ENCODE measurements at places on chromosomes 5 and 9.
A peak's percentile ranks its signal among the peaks of the same experiment; 100 is the strongest.

- no peak for DNase-seq
Observed at GRCh38 chr9:32004431-32005076, 379.9 kb upstream of the ACO1 start.

DNA sequence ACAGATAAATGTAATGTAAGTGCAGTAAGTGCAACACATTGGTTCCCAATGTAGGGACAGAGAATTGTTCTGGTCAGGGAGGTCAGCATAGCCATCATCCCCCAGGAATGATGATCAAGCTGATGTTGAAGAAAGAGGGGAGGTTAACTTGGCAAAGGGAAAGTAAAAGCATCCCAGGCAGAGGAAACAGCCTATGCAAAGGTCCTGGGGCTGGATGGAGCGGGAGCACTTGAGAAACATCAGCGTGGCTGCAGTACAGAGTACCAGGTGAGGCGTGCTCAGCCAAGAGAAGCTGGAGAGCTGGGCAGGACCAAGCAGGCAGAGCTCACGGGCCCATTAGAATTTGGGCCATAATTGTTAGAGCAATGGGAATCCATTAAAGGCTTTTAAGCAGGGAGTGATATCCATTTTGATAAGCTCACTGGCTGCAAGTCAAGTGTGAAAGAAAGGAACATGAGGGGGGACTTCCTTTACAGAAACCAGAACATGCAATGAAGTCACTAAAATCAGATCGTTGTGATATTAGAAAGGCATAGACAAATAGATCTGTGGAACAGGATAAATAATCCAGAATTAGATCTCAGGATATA, 50.1 kb upstream of the HAND1 start:
- DNase-seq: no peak

GRCh38 chr9:20138116-20138515, 349.3 kb upstream of the SLC24A2 start:
- DNase-seq: no peak

DNA sequence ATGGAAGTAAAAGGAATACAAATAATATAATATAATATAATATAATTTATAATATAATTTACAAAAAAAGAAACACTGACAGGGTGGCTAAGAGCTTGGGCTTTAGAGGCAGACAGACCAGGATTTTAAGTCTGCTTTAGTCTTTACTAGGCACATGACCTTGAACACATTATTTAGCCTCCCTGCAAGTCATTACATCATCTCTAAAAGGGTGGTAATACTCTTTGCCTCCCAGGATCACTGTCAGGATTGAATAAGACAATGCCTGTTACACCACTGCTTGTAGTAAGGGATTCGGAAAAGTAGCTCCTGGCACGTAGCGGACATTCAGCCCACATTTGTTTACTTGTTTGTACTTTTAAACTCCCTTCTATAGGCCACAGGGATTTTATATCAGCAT, 199.8 kb downstream of the GRIA1 start:
- no peak for DNase-seq

DNA sequence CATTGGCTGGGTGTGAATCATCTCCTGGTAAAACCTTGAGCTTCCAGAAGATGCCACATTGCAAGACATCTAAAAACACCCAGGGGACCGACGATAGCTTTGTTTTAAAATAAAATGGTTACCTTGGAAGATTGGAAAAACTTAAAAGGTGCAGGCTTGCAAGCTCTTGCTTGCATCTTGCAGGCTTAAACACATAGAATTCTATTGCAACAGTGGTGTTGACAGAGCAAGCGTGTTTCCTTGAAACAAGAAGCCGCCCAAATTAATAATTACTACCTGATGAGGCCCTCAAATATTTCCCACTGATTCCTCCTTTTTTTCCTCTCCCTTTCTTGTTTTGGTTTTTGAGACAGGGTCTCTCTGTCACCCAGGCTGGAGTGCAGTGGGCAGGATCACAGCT, 137.1 kb upstream of the BASP1 start:
- DNase-seq: no peak

DNA sequence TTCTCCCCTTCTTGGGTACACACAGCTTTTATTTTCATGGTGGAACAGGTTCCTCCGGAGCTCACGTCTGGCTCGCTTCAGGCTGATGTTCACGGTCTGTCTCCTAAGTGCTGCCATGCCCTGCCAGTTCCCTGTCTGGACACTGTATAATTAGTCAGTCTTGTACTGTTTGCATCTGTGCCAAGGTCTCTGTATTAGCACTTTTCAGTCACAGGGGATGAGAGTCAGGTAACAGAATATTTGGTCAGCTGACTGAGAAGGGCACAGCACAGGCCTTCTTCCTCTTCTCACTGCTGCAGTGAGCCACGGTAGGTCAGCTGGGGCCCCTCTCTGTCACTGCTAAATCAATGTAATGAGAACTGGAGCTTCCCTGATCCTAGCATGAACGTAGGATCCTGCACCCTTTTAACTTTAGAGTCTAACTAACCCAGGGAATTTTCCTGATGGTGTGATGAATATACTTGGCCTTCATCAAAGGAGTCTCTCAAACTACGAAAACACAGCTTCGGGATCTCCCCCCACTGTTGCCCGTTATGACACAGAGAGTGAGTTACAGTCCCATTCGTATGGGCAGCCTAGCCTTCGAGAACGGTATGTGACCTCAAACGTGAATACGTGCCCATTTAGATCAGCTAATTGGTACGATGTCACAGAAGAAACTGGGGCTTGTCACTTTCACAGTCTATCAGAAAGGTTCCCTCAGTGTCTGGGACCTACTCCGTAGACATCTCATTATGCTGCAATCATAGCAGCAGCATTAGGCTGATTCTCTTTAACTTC, 354.1 kb upstream of the RFX3 start:
- no peak for DNase-seq

GRCh38 chr9:125435776-125436612, 174.4 kb downstream of the GAPVD1 start:
- no peak for DNase-seq

GRCh38 chr9:111482694-111483438, 1.3 kb downstream of the ECPAS start:
- no peak for DNase-seq

- no peak for DNase-seq
Observed at GRCh38 chr5:163505049-163505367, 411 bp upstream of the MAT2B start.

DNA sequence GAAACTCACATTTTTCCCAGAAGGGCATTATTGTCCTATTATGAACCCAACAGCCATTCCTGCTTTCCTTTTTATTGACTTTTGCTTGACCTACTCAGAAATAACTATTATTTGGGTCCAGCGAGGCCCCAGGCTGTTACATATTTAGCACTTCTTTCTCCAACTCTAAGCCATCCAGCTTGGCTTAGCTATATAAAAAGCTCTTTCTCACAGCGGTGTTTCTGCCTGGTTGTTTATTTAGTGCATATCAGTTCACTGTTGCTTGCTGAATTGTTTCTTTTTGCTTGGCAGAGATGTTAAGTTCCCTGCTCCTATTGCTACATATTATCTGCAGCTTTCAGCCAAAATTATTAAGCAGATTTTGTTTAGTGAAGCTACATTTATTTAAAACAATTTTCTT, 1156.8 kb upstream of the SEMA6A start:
- no peak for DNase-seq

- DNase-seq: no peak
Observed at GRCh38 chr5:35987776-35988175, 3.4 kb downstream of the UGT3A1 start.

GRCh38 chr9:127358023-127358535, 38.9 kb upstream of the SLC2A8 start:
- no peak for DNase-seq

DNA sequence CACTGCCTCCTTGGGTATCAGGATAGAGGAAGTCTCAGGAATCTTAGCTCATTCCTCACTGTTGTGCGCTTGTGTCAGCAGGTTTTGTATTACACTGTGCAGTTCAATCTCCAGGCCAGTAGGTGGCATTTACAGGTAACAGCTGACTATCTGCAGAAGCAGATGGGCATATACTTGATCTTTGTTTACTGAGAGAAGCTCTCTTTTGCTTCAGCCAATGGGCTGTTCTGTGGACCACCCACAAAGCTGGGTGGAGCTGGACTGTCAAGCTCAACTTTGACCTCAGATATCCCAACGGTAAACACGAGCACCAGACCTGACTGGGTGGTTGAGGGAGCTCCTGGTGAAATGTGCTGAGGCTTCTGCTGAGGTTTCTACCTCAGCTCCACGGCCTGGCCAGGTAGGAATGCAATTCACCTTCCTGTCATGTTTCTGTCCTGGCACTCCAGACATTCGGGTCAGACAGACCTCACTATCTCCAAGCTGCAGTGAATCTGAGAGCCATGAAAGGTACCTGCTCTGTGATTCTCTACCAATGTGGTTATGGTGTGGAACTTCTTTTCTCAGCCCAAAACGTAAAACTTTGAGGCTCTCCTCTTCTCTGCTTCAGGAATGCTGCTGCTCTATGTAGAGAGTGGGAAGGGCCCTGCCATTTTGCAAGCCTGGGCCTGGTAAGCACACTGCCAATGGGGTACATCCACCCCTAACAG, 167.9 kb upstream of the ACTBL2 start:
- peak; percentile 15 for DNase-seq

DNA sequence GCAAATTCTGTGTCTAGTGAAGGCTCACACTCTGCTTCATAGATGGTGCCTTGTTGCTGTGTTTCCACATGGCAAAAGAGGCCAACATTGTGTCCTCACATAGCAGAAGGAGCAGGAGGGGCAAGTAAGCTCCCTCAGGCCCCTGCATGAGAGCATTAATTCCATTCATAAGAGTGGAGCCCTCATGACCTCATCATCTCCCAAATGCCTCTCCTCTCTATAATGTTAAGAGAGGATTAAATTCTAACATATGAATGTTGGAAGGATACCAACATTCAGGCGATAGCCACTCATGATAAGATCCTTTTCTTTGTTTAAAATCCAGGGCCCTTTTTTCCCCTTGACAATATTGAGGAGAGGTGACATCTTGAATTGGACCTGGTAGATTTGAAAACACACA, 35.2 kb upstream of the PAM start:
- no peak for DNase-seq

GRCh38 chr9:123483191-123483803, 127.3 kb downstream of the CRB2 start:
- no peak for DNase-seq

- DNase-seq: no peak
Observed at GRCh38 chr5:4541334-4541733, 598.8 kb upstream of the ADAMTS16 start.

GRCh38 chr5:176534640-176535039, 2.6 kb downstream of the RNF44 start:
- DNase-seq: no peak

DNA sequence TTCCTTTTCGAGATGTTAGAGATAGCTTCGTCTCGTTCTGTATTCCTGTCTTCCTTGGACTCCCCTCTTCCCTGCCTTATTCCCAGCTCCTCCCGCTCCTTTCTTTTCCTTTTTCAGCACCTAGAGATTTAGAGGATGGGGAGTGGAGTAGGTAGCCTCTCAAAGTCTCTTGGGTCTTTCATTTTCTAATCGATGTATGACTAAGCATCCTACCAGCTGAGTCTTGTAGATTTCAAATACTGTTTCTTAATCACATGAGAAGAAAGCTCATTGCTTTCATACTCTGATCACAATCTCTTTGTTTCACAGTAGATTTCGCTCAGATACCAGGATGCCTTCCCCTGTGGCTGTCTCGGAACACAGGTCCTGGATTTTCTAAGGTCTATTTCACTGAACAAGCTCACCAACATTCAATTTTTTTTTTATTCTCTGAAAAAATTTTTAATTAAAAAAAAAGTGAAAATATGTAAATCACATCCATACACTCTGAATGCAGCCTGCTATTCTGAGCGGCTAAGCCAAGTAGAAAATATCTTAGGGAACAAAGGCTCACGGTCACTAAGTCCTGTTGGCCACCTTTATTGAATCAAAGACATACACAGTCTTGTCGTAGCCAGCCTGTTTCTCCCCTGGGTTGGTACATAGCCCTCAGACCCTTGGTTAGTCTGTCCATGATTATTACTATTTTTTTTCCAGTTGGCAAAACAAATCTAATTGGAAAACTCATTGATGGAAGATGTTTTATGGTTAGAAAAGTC, 413.8 kb downstream of the KDM4C start:
- no peak for DNase-seq

DNA sequence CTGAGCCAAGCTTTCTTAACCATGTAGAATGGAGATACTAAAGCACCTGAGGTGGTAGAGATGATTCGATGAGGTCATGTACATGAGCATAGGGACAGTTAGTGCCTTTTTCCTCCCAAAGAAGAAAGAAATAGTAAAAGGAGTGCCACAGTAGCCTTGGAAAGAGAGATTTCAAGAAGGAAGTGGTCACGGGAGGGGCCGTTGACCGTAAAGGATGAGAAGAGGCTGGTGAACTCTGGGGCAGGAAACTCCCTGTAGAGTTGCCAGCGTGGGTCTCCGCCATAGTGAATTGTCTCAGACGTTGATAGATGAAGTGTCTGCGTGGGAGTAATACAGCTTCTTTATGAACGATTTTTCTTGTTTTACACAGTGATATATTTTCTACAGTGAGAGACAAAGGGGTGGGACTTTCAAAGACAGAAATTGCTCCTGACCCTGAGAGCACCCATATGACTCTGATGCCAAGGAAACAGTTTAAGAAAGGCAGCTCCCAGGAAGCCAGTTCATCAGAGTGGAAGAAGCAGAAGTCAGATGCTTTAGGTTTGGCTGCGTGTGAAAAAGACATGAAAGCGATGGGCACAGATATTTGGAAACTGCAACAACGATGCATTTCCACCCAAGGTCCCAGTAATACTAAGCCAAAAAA, 41.3 kb downstream of the UGCG start:
- peak; percentile 69 for DNase-seq

DNA sequence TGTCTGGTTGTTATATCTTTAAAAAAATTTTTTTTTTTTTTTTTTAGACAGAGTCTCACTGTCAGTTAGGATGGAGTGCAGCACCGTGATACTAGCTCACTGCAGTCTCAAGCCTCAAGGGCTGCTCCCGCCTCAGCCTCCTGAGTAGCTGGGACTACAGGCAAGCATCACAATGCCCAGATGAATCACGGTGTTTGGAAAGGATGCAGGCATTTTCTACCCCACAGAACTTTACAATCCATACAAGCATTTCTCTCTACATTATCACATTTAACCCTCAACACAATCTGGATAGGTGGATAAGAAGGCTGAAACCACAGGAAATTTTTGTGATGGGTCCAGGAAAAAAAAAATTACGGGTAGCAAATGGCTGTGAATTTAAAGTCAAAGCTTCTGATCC, 5.8 kb upstream of the PCA3 start:
- DNase-seq: no peak

- no peak for DNase-seq
Observed at GRCh38 chr9:115939065-115939765, 214.4 kb upstream of the PAPPA start.

DNA sequence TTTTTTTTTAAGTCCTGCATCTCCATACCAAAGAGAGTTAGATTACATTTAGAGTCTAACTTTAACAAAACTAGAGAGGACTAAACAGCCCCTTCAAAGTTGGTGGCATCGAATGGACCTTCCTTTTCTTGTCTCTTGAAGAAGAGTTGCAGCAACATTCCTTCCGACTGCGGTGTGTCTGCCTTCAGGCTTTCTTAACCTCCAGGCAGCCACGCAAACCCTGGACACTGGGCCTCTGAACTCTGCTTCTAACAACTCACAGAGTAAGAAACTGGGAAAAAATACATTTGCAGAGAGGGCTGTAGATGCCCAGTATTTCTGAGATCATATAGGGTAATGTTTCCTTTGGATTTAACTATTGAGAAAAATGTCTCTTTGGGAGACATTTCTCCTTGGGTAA, 120.5 kb upstream of the MAST4 start:
- no peak for DNase-seq

Measured in thymus (tissue), 14 donors.